ENCODE measurements at places on chromosomes 3 and 15.

DNA sequence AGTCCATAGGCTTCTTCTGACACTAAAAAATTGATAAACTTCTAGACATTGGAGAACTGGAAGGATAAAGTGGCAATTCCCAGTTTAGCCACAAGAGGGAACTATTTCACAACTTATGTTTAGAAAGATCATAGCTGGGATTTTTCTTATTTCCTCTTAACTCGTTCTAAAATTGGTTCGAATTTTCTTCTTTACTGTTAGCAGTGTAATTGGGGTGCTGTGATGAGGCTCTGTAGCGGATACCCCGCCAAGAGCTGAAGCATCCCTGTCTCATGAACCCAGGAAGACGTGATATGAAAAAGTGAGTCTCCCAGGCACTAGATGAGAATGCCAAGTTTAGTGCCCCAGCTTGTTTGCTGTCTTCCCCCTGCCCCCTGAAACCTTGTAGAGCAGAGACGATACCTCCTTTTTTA is 85.1 kb downstream of the PDCD6IP start:
- DNase-seq = peak; percentile 62

DNA sequence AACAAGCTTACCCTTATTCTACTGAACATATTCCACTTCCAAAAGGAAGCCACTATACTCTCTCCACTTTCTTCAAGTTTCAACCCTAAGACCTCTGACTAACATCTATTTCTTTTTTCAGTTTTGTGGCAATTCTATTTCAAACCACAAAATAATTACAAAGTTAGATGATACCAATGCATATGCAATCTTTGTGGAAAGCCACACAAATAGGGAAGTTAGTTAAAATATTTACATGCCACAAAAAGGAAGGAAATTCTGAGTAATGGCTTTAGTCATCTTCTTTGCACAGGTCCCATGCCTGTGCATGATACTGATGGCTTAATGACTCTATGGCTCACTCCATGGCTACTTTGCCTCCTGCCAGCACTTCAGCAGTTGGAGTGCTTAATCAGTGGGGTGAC is 57.0 kb upstream of the MCTP2 start:
- DNase-seq = peak; percentile 69

DNA sequence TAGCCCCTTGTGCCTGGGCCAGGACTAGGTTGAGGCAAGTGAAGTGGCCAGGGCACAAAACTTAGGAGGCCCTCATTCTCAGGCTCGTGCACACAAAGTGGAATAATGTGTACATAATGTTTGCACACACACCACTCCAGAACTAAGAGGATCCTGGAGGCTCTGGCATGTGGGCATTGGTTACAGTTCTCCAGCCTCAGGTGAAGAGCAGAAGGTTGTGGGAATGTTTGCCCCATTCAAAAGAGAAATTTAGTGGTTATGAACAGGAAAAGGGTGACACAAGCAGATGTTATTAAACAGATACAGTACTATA is 31.3 kb downstream of the ASB7 start:
- DNase-seq = no peak

GRCh38 chr3:48240000-48240963 is 622 bp upstream of the ZNF589 start:
- DNase-seq = no peak

- peak; percentile 25 for DNase-seq
These were observed 29.0 kb downstream of the NDUFB4 start for GRCh38 chr3:120625159-120625586.

GRCh38 chr15:58058073-58058472 is 7.4 kb downstream of the ALDH1A2 start:
- DNase-seq = no peak

DNA sequence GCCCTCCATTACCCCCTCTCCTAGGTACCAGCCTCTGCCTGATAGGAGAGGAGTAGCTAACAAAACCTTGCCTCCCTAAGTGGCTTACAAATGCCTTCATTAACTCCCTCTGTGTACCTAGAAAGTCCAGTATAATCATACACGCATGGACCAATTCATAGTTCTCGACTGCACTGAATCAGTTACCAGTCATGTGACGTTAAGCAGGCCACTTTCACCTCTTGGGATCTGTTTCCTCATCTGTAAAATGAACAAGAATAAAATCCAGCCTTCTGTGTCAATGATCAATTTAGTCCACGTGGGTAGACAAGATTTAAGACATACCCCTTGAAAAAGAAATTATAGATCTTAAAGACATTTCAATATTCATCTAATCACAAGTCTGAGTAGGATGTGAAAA is 72.2 kb downstream of the TRIM69 start:
- DNase-seq = no peak

DNA sequence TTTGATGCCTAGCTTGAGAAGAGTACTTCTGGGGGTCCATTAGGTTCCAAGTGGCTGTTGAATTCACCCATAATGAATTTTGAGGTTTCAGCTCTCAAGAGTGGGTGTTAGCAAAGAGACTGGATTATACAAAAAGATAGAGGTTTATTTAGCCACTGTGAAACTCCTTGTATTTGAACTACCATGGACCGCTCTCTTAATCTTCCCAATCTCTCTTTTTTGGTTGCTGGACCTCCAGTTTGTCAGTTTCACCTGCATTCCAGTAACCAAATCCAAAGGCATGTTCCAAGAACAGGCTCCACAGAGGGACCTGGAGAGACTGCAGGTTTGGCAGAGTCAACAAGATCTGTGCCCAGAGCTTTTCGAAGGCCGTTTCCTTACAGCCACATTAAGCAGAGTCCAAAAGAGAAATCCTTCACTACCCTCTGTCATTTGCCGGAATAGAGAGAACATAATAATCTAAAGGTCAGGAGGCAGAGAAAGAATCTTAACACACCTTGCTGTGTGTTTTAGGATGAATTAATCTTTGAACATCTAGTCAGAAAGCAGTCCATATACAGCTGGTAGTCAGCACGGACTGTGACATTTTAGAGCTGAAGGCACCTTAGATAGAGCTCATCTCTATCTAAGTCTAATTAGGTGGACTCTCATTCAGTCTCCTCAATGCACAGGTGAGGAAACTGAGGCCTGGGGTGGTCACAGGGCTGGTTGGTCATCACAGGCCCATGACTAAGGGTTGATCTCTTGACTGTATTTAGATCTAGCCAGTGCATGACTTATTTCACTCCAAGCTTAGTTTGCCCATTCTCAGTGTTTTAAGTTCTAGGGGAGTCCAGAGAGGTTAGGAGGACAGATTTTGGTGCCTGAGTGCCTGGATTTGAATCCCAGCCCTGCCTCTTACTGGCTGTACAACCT is 1.3 kb downstream of the ABHD2 start:
- DNase-seq = no peak

- DNase-seq = no peak
These were observed 43.2 kb upstream of the CD47 start for GRCh38 chr3:108133858-108134554.

DNA sequence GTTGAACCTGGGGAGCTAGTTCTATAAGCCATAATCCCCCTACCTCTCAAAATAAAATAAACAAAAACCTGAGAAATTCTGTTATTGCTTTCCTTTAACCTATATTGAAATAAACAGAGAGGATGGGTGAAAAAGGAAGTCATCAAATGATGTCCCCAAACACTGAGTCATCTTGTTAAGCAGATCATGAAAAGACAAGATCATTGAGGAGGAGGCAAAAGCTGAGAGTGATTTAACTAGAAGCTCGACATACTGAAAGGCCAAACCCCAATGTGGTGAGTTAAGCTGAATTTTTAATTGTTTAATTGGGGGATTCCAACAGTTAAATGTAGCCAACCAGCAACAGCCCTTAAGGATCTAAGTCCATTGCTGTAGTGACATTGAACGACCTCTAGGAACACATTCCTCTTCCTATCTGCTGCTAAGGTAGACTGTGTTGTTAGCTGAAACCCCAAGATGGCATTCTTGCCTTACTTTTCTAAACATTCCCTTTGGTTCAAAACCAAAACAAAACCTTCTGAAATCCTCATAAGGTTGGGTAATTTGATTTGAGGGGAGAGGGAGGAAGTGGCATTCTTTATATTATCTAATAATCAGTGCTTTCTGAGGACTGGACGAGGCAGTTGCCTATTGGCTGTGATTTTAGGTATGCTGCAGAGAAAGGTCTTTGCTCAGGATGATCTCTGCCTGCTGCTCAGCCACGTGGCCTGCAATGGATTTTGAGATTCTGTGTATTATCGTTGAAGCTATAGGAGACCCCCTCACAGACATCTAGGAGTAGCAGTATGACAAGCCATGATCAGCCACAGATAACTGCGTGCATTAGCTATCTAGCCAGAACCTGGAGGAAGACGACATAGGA is 62.7 kb upstream of the BNIP2 start:
- DNase-seq = peak; percentile 11

DNA sequence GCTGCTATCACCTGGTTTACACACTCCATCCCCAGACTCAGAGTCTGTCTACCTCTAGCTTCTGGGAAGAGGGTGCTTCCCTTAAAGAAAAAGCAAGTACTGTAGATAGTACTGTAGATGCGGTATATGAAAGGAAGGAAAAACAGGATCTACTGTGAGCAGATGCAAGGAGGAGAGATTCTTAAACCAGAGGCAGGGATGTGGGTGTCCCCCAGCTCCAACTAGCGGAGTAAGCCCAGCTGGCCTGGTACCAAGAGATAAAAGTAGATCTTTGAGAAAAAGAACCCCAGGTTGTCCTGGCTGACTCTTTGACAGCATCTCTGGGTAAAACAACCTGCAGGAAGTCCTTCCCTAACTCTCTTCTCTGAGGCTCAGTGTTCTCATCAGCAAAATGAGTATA is 523.7 kb upstream of the PROK2 start:
- DNase-seq = no peak

GRCh38 chr3:195808741-195809290 is 2.9 kb downstream of the MUC4 start:
- DNase-seq = peak; percentile 13

DNA sequence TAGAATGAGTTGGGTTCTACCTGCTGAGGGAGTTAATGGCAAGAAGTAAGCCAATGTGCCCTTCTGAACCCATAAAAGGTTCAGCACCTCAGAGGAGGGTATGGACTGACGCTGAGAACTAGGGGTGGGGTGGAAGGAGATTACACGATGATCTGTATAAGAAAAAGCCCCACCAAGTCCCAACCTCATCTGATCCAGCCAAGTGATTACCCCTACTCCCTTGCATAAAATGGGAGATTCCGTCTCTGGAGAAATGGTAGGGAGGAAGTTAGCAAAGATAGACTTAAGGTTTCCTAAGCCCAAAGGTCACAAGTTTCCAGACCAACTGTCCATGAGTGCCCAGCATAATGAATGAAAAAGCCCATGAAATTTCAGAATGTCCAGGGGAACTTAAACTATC is 7.1 kb upstream of the DVL3 start:
- DNase-seq = no peak

All from GM23248 (cell line).